ENCODE measurements at places on chromosomes 2 and 18.

- no peak for DNase-seq
These were observed 379.3 kb downstream of the SOX11 start for GRCh38 chr2:6071519-6071918.

GRCh38 chr2:102137138-102137537, 5.4 kb upstream of the IL1R1 start:
- no peak for DNase-seq

DNA sequence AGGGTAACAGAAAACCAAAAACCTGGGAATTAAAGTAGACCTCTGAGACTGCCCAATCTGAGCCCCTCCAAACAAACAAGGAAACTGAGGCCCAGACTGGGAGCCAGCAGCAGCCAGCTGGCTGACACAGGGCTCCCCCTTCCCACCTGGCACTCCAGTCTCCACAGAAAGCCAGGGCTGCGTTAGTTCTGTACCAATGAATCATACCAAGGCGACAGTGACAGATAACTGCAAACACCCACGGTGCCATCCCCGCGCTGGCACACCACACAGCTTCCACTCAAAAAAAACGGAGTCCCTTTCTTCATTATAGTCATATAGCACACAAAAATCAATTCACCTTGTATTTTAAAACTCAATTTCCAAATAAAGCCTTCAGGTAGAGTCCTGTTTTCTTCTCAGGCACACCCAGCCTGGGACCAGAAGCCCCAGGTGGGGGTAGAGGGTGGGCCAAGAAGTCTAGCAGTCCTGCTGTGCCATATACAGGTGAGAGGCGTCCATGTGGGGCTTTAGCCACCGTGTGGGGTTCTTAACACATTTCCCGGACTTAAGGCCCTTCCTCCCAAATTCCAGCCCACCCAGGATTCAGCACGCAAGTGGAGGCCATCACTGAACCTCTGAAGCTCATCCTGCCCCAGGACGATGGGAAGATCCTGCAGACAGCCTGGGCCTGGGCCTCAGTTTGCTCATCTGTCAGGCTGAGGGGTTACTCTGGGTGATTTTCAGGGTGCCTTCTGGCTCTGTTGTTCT, 1.2 kb downstream of the PER2 start:
- no peak for DNase-seq

DNA sequence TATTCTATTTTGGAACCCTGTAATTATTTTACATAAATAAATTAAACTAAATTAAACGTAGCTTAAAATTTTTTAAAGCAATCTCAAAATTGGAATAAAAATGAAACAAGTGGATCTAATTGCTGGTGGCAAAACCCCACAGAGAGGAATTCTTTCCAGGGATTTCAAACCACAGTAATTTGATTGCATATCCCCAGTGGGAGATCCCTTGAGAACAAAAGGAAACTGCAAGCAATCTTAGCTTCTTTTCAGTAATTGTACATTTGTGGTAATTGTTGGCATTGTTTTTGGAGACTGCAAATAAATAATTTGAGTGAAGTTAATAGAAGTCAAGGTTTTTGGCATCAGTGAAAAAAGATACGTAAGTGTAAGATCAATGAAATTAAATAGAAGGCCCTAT, 58.7 kb upstream of the MYCN start:
- no peak for DNase-seq

All from CD4-positive, alpha-beta T cell treated with Interleukin-21 for 1 hour (primary cell).